Hippocampal formation (tissue), 2 donors: ENCODE measurements at places on chromosomes 4 and X.

DNA sequence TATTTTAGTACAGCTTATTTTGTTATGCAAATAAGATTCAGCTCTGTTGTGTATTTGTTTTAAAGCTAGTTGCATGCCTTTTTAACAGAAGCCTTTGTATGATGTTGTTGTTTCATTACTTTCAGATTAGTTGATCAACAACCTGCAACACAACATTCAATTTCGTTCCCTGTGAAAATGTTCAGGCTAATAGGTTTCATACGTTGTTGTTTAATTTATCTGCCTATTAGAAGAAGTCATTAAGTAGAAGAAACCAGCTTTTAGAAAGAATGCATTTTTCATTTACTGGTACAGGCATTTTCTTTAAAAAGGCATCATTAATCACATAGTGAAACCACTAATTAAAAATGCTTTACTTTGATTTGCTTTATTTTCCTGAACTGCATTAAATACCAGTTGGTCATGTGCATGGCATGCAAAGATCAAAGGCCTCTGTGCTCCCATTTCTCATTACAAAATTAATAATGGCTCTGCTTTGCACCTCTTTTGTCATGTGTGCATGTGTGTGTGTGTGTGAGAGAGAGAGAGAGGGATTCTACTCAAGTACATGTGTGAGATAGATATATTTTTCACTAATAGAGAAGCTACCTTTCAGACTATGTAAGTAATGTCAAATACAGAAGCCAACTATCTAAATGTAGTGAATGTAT lies 29.2 kb upstream of the CTSO start:
- no peak for DNase-seq

GRCh38 chrX:154307202-154307601 lies 11.6 kb downstream of the TKTL1 start:
- no peak for DNase-seq

DNA sequence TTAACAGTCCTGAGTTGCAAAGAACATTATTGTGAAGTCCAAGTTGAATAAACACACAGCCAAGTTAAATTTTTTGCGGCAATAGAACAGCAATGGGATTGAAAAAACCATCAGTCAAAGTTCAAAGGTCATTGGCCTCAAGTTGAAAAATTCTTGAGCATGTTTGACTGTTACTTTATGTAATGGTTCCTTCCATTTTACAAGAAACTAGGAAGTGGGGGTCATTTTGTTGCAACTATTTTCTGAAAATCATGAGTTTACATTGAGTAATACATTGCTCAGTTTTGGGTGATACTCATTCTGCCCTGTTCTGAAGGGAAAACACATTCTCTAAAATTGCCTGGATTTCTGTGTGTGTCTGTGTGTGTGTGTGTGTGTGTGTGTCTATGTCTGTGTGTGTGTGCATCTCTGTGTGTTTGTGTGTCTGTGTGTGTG lies 5.2 kb upstream of the IRF2 start:
- no peak for DNase-seq

DNA sequence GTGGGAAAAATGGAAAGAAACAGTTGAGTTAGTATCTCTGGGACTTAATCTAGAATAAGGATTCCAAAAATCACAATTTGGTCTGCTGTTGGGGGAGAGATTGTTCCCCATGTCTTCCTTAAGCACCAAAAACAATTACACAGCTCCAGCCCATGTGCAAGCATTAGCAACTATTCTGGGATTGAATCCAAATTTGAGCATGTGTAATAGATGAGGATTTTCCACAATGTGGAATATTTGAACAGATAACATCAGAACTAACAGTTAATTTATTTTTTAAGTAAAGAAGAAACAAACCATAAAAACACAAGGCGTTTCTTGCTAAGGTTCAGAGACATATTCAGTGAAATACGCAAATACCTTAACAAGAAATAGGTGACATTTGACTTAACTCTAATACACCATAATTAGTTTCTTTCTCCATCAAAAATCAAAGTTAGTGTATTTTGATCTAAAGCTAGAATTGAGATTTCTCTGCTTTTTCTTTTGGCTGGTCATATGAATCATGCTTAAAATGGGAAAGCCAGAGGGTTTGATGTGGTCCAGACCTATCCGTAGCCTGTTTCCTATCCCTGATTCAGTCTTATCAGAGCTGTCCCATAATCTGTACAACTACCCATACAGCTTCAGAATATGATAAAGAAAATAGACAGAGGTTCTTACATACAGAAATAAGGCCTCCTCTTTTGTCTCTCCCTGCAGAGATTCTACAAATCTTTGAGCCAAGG lies 413.4 kb downstream of the PACRGL start:
- no peak for DNase-seq

- no peak for DNase-seq
Measured at GRCh38 chr4:181148470-181148869, 1094.7 kb upstream of the TENM3 start.

GRCh38 chrX:45070116-45071007 lies 130.3 kb downstream of the DIPK2B start:
- no peak for DNase-seq

DNA sequence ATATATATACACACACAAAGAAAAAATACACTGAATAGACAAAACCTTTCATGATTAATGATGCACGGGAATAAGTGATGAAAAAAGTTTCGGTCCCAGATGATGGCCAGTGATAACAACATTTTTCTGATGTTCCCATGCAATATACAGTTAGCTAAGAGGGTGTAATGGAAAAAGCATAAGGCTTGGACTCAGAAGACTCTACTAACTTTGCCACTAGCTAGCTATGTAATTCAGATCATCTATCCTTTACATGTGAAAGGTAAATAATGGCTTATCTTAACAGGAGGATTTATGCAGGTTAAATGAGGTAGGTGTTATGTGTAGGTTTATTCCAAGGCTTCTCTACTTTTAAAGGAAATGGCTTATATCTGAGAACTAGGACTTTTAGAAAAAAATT lies 4.3 kb downstream of the RPS3A start:
- DNase-seq = no peak

GRCh38 chr4:99383833-99384392 lies 31.4 kb upstream of the ADH1C start:
- DNase-seq = no peak

DNA sequence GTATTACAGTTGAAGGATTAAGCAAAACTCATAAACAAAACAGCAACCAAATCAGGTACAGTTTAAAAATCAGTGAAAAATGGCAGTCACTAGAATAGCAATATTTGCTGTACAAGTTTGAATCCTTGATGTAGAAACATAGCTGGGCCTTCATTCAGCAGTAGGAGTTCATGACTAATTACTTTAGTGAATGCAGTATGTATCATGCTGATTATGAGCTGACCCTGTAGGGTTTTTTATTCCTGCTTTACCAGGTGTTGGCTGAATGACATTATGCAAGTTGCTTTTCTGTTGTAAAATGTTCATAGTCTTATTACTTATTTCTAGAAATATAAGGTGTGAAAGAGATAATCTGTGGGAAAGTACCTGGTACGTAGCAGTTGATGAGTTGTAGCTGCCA lies 179.6 kb downstream of the CCSER1 start:
- no peak for DNase-seq

DNA sequence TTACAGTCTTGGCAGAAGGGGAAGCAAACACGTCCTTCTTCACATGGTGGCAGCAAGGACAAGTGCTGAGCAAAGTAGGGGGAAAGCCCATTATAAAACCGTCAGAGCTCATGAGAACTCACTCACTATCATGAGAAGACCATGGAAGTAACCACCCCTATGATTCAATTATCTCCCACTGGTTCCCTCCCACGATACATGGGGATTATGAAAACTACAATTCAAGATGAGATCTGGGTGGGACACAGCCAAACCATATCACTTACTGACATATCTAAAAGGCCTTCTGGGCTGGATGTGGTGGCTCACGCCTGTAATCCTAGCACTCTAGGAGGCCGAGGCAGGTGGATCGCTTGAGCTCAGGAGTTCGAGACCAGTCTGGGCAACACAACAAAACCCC lies 117.1 kb upstream of the USP9X start:
- no peak for DNase-seq

- DNase-seq = no peak
Measured at GRCh38 chrX:20143561-20143960, 1.9 kb upstream of the EIF1AX start.

DNA sequence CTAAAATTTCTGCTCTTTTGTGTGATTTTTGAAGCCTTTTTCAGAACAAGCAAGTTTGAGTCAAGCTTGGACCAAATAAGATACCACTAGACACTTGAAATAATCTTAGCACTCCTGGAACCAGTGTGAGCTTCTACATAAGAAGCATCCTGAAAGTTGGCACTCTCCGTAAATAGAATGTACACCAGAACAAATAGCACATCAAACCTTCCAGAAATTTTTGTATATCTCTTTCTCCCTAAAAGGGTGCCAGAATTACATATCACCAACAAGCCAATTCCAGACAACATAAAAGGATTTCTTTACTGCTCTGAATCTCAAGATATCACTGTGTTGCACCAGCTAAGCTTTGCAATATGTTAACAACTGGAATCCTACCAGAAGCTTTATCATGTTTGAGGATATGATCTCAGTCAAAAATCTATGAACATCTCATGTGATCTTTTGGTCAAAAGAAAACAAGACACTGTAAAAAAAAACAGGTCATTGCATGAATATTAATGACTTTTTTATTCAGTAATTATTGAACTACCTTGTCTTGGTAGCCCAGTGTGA lies 117.2 kb downstream of the PRSS12 start:
- DNase-seq = no peak

- no peak for DNase-seq
Measured at GRCh38 chr4:10203851-10204250, 87.3 kb upstream of the WDR1 start.

GRCh38 chr4:99029018-99029735 lies 33.7 kb downstream of the METAP1 start:
- no peak for DNase-seq

DNA sequence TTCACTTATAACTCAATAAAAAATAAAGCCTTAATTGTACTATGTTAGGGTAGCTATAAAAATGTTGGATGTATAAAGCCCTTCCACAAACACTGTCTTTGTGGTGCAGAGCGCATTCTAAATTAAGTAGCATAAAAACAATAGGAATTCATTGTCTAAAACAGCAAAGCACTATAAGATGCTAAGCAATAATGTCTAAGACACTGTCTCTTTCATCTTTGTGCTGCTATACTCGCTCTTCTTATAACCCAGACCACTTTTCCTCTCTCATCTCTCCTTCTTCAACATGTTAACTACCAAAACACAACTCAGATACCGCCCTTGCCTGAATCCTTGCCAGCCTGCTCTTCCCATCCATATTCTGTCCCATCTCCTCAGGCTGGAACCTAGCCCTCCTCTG lies 170.0 kb downstream of the CENPC start:
- no peak for DNase-seq

DNA sequence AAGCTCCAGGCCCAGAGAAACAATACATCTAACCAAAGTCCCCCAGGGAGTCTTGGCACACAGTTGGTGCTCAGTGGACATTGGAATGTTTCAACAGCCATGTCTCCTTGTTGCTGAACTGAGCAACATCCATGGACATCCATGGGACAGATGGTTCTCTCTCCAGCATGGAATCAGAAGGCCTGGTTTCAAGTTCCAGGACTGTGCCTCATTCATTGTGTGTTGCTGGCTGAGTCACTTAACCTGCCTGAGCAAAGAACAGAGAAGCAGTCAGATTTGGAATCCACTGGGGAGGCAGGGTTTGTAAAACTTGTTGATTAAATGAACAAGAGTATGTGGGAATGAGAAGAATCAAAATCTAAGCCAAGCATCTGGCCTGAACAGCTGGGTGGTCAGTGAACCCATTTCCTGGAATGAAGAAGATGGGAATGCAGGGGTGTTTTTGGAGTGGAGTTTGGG lies 147.9 kb downstream of the CHIC2 start:
- DNase-seq = no peak

DNA sequence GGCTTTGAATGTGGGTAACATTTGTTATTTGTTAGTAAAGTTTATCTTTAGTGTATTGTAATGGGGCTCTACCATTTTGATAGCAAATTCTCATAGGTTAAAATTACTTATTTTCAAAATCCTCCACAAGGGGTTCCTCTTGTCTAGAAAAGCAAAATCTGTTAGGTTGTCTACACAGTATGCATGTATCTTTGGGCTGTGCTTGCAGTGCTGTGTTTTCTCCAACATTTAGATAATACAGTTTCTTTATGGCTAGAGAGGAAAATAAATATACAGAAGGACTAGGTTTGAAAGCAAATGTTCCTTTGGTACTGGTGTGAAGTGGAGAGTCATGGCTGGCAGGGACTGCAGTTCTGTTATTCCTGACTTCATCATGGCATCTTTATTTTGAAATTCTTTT lies 40.3 kb downstream of the POLR2B start:
- DNase-seq = no peak

- DNase-seq = no peak
Measured at GRCh38 chr4:129326571-129327460, 230.9 kb downstream of the C4orf33 start.

DNA sequence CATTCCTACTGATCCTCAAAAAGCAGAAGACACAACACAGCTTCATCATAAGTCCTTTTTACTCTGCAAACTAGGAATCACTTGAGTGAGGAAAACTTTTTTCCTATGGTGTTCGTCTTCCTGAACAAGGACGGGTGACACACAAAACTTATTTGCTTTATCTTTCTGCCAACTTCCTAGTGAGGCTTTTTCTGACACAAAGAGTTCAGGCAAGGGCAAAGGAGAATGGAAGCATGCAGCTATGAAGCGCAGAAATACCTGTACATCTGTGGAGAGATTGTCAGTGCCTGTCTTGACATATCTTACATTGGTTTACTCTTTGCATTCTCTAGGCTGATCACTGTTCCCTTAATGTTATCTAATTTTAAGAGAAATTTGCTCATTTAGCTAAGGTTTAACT lies 548.0 kb upstream of the IGFBP7 start:
- no peak for DNase-seq

DNA sequence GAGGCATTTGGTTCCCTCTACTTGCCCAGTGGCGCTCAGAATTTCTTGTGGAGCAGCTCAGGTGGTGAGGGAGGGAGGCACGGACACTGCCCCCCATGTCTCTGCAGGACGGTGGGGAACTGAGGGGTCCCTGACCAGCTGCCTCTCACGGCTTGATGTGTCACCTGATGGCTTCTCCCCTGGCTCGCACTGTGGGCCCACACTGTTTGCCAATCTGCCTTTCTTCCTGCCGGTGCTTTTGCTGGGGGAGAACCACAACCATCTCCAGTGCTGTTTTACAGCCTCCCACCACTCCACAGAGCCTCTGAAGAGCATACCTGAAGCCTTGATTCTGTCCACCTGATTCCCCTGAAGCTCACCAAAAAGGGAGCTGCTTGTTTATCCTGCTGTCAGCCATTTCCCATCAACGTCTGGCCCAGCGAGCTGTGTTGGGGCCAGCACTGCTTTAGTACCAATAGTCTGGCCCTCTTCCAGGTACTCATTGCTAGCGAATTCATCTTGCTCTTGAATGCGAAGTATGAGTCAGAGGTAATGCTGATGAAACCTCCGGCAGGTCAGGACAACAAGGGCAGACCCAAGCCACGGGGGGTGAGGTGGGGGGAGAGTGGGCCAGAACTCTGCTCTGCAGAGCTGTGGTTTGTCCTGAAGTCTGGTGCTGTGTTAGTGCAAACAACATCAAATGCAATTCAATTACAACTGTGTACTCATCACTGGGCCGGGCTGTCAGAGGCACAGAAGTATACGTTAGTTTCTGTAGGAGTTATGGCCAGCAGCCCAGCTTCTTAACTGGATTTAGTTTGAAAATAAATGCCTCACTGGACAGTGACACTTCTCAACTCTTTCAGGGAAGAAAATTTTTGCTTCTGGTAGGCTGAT lies 208.3 kb upstream of the JADE1 start:
- peak; percentile 10 for DNase-seq
